NCI-H2107 (cell line): ENCODE measurements at places on chromosomes 1 and 21.

DNA sequence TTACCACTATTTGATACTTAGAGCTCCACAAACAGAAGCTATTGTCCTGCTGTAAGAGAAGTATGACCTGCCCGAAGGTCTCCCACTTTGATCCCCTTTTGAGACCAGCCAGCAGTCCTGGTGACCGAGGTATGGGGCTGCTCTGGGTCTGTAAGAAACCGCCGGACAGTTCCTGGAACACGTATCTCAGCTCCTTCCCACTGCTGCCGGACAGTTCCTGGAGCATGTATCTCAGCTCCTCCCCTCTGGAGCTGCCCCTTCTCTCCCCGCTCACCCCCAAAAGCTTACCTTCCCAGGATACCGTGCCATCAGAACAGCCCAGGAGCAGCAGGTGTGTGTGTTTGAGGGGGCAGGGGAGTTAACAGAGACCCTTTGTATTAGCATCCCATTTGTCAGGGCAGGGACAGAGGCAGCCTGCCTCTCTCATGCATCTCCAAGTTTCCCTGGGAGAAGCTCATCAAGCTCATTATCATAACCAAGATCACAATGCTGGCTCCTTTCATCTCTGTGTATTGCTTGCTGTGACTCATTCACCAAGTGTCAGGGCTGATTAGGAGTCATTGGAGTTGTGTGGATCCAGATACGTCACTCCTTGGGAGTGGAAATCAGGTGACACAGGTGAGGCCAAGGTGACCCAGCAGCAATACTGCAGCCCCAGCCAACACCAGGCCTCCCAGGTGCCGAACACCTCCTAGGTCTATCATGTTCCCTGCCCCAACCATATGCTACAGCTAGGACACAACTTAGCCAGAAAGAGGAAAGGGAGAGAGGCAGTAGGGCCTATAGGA is 25.3 kb downstream of the OPTC start:
- DNase-seq, result no peak

DNA sequence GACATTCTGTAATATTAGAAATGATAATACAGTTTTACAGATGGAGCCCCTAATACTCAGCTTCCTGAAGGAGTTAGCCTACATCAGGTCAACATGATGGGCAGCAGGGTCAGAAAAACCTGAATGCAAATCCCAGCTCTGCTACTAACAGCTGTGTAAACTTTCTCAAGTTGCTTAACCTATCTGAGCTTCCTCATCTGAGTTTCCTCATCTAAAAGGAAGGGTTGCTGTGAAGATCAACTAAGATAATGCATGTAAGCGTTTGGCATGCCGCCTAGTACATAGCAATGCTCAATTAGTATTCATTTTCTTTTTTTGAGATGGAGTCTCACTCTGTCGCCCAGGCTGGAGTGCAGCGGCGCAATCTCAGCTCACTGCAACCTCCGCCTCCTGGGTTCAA is 18.4 kb upstream of the DESI2 start:
- no peak for DNase-seq

DNA sequence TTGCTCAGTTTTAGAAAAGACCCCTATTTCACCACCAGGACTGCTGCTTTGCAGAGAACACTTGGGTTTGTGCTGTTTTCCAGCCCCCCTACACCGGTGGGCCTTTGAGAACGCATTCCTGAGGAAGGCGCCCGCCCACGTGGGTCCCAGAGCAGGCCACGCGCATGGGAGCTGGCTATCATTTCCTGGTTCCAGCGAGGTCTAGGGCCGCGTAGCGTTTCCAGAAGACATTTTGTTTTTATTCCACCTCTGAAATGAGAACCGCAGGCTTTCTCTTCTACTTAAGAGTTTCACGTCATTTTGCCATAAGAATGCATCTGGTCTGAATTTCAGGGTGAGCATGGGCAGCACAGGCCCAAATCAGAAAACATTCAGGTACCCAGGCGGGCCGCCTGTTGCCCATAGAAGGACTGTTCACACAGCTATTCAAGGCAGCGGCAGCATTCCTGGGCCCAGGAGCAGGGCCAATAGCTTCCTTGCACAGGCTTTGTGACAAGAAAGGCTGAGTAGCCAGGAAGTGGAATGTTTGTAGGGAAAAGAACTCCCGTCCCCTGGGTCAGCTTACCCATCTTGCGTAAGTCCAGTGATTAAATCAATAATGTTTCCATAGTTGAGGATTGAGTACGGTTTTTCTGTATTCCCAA is 1.4 kb upstream of the KLHL21 start:
- no peak for DNase-seq

DNA sequence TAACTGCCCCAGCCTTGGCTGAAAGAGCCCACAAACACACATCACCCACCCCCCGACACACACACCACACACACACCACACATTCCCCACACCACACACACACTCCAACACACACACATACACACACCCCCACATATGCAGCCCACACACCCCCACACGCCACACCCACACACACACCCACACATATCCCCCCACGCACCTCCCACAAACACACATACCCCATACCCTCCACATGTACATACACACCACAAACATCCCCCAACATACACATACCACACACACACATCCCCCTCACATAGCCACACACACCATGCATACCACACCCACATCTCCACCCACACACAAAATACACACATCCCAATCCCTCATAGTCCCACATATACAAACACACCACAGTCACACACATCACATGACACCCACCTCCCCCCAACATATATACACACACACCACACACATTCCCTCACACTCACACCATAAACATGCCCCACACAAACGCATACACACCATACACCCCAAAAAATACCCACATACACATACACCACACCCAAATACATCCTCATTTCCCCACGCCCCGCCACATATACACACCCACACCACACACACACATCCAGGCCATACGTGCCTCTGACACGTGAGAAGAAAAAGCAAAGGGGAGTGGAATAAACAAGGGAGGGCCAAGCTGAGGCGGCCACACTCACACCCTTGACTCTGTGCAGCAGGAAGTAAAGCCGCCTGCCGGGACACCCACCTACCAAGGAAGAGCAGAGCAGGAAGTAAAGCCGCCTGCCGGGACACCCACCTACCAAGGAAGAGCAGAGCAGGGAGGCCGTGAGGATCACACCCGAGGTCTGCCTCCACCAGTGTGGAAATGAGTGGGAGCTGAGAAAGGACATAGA is 53.7 kb downstream of the HSF2BP start:
- no peak for DNase-seq

GRCh38 chr1:44229435-44230167 is 16.3 kb downstream of the DMAP1 start:
- no peak for DNase-seq
